ENCODE measurements at places on chromosomes 5 and 9.

DNA sequence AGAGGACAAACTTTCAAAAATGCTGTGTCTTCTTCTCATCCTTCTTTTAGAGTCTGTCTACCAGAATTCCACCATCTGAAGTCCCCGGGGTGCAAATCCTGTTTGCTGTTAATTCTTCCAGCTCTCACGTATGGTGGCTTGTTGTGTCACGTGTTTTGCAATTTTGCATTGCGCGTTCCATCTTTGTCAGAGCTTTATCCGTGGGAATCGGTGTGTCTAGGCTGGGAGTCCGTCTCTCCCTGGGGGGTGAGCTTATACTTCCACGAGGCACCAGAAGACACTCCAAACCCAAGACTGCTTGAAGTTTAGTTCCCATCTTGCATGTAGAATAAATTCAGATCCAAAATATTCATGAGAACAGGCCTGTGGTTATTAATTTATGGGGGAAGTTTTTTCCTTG, 6.1 kb upstream of the FIBCD1 start:
- no peak for DNase-seq

GRCh38 chr9:127418037-127418471, 6.1 kb upstream of the ZNF79 start:
- DNase-seq = peak; percentile 50

GRCh38 chr9:129026442-129027223, 1.5 kb downstream of the SH3GLB2 start:
- peak; percentile 70 for DNase-seq

DNA sequence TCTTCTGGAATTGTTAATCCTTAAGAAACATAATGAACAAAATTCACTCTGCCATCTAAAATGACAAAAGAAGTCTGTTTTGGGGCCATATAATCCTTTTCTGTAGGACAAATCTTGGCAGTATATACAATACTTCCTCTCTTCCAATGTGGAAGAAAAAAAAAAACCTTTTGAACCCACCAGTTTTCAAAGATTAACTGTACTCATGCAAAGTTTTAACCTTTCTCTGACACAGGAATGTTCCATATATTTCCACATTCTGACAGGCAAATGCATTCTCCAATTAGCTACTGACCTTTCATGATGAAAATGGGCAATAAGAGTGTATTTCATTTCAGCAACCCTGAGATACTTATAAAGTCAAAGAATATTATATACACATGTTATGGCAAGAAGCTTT, 65.4 kb downstream of the RNF130 start:
- no peak for DNase-seq

DNA sequence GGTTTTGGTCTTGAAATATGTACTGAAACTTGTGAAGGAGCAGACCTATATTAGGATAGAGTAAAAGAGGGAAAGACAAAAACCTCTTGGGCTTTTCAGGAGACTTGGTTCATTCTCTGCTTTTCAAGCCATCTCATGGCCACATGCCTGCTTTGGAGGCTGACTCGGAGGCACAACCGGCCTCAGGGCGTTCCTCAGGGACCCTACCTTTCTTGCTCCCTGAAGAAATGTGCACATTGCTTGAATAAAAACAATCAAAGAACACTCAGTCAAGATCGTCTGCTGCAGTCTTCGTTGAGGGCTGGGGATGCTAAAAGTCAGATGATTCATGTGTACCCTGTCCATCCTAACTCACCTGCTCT, 994 bp downstream of the IRGM start:
- DNase-seq = no peak

Data from NCI-H69 (cell line).